ENCODE measurements at places on chromosomes 3 and 15.

- peak; percentile 91 for DNase-seq
Measured at GRCh38 chr15:75023181-75023871, at the start of gene PPCDC. Gene PPCDC (plus strand): TSS chr15:75023590. CDS start chr15:75028319, 4,729 bp downstream.

- DNase-seq, result no peak
Measured at GRCh38 chr3:52509753-52510328, 14.7 kb downstream of the STAB1 start.

- DNase-seq, result no peak
Measured at GRCh38 chr3:118348169-118348557, 686.5 kb downstream of the IGSF11 start.

- no peak for DNase-seq
Measured at GRCh38 chr3:154954757-154955156, 125.4 kb upstream of the MME start.

DNA sequence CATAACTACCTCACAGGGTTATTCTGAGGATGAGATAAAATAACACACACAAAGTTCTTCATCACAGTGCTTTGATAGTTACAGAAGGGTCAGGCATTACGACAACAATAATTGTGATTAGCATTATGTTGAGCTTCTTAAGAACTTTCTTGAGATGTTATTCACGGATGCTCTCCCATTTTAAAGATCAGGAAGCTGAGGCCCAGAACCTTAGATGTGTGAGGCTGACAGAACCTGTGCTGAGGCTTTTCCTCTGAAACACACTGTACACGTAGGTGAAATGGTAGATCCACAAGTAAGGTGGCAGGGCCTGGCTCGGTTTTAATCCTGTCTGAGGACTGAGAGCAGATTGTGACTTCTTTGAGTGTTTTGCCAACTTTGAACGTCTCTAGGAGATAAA is 211.2 kb upstream of the BHLHE40 start:
- no peak for DNase-seq

GRCh38 chr3:143234526-143234925 is 115.0 kb downstream of the CHST2 start:
- DNase-seq, result no peak

DNA sequence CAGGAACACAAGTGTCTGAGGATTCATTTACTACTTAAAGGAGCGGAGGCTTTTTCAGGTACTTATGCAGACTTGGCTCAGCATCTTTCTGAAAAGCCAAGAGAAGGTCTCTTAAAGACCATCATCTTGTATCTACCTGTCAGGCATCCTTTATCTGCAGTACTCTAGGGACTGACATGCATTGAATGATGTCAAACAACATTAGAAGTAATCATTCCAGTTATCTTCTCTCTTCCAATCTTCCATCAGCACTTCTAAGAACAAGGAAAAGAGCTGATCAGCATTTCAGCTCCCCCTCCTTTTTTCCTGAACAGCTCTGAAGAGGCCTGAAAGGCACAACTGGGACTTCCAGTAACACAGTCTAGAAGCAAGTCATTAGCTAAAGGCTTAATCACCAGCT is 214.8 kb downstream of the KCNH8 start:
- no peak for DNase-seq

GRCh38 chr3:184218814-184219213 is 10.6 kb upstream of the VWA5B2 start:
- no peak for DNase-seq

- DNase-seq, result no peak
Measured at GRCh38 chr3:11413071-11413470, 140.9 kb downstream of the ATG7 start.

DNA sequence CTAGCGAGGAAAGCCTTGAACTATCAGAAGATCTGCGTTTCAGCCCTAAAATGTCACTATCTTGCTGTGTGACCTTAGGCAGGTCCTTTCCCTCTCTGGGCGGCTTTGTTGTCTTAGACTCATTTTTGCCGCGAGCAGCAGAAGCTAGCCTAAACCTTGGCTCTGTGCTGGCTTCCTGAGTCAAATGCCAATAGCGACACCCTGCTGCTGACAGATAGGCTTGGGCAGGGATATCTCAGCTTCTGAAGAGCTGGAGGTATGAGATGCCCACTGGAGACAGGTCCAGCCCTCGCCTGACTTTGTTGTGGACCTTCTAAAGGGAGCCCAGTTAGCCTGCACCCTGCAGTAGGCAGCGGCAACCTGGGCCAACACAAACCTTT is 1.3 kb downstream of the ADAMTSL3 start:
- DNase-seq, result no peak

GRCh38 chr3:113212844-113213375 is 1.6 kb downstream of the BOC start:
- DNase-seq, result no peak

GRCh38 chr3:50338965-50339364 is 1.7 kb downstream of the RASSF1 start:
- no peak for DNase-seq

- no peak for DNase-seq
Measured at GRCh38 chr3:4985330-4986174, 6.3 kb downstream of the BHLHE40 start.

DNA sequence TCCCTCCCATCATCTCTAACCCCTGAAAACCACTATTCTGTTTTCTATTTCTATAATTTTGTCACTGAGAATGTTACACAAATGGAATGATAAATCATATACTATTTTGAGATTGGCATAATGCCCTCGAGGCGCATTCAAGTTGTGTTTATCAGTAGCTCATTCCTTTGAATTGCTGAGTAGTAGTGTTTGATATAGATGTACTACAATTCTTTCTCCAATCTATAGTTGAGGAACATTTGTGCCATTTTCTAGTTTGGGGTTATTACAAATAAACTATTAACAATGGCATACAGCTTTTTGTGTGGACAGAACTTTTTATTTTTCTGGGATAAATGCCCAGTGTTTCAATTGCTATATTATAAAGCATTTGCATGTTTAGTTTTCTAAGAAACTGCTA is 86.0 kb downstream of the CCR1 start:
- DNase-seq, result no peak

GRCh38 chr3:156416846-156417558 is 137.9 kb downstream of the SSR3 start:
- DNase-seq, result no peak

GRCh38 chr15:77168616-77169015 is 97.7 kb upstream of the TSPAN3 start:
- no peak for DNase-seq

DNA sequence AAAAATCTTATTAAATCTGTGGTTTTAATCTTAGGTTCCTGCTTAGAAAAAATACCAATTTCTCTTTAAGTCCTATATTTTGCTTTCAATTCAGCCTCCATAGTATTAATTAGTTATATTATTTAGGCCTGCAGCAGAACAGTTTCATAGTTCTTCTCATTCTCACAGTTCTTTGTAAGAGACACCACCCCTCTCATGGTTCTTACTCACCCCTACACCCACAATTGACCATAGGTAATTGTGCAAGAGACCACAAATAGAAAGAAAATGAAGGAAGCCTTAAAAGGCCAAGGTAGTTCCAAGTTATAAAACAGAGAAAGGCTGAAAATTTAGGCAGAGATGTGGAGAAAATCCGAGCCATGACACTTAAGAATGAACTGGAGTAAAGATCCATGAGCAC is 415.3 kb downstream of the TIGIT start:
- DNase-seq, result no peak

GRCh38 chr15:92901072-92901761 is 1.1 kb downstream of the CHD2 start:
- no peak for DNase-seq

- no peak for DNase-seq
Measured at GRCh38 chr15:47987908-47988532, 132.8 kb upstream of the SLC24A5 start.

DNA sequence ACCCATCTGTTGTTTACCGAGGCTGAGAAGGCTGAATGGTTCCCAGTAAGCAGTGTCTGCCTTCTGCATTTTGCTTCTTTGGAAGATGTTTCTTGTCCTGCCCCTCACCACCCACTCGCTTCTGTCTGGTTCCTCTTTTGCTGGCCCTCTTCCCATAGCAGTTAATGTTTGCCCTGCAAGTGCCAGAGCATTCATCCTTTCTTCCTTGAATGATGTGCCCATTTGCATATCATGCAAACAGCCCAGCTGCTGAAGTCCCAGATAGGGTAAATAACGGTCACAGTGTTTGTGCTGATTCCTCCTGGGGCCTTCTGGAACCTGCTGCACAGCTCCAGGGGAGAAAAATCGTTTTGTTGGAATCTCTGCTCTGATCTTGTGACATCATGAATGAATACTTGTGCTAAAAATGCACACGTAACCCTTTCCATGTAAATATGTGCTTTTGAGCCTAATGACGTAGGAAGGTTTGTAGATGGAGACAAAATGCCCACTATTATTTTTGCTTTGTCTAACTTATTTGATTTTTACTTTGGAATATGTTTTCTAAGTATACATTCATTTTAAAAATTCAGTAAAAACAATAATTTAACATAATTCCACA is 381.0 kb downstream of the SOX2 start:
- DNase-seq, result no peak

GRCh38 chr3:133935843-133936769 is 40.4 kb upstream of the RAB6B start:
- no peak for DNase-seq

GRCh38 chr15:89681146-89681545 is 2.0 kb upstream of the PLIN1 start:
- DNase-seq, result no peak

- DNase-seq, result no peak
Measured at GRCh38 chr3:21691036-21691435, 60.0 kb downstream of the ZNF385D start.

DNA sequence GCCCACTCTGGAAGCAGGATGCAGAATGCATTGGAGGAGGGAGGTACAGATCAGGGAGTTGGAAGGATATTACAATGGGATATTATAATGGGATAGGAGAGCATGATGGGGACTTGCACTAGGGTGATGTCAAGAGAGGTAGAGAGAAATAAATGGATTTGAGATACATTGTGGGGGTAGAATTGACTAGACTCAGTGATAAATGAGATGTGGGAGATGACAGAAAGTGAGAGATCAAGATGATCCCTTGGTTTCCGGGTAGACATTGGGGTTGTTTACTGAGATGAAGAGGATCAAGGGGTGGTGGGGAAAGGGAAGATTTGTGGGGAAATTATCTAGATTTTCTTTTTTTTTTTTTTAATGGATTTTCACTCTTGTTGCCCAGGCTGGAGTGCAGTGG is 42.7 kb downstream of the BFSP2 start:
- DNase-seq, result no peak

- DNase-seq, result no peak
Measured at GRCh38 chr3:74510261-74510818, 104.1 kb downstream of the CNTN3 start.

DNA sequence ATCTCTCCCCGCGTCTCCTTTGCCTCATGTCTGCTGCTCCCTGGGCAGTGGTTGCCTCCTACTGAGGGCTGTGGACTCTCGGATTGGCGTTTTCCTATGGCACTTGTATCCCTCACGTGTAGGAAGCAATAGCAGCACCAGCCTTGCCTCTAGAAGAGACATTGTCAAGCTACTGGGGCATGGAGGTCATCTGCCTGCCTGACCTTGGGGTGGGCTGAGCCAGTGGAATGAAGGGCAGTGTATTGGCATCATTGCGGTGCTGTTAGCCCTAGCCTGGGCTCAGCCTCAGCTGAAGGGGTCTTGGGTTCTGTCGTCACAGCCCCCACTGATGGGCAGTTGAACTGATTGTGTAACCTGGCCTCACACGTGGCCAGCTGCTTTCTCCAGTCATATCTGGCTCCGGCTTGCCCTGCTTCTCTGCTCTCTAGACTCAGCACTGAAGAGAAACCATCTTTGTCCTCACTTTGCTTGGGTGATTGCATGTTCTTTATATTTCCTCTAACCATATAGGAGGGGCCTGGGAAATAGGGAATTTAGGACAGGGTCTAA is 8.1 kb downstream of the ABCF3 start:
- DNase-seq, result no peak

- DNase-seq, result no peak
Measured at GRCh38 chr3:193857996-193858395, 265.0 kb downstream of the OPA1 start.

- no peak for DNase-seq
Measured at GRCh38 chr3:27504749-27505148, 20.6 kb upstream of the SLC4A7 start.

GRCh38 chr3:4492208-4493013 is 737 bp upstream of the ITPR1 start:
- peak; percentile 59 for DNase-seq

DNA sequence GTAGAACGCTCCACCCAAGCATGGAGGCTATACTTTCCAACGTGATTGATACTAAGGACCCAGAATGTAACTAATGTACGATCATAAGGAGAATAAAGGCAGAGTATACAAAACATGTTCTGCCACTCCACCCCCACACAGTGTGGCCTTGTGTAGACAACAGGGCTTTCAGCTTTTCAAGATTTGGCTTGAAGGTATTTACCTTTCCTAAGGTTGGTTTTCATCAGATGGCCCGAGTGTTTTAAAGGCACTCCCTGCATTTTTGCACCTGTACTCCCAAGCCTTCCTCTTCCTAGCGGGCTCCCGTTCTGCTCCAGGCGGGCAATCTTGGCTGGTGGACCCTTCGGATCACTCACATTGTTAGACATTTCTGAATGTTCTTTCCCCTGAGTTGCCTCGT is 4.6 kb downstream of the SATB1 start:
- DNase-seq, result no peak

DNA sequence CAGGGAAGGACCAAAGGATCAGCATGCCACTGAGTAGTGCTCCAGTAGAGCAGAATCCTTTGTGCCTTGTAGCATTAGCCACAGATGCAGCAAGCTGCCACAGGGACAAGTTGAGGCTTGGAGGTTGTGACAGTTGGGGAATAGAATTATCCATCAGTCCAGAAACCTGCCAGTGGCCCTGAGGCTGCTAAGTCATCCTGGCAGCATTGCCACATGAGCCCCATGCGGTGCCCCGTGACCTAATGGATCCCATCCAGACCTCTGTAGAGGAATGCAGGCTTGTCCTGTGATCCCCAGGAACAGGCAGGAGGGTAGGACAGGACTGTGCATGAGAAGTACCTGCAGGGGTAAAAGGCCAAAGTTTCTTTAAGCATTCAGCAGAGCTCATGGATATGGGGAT is 51.7 kb downstream of the BOC start:
- no peak for DNase-seq

DNA sequence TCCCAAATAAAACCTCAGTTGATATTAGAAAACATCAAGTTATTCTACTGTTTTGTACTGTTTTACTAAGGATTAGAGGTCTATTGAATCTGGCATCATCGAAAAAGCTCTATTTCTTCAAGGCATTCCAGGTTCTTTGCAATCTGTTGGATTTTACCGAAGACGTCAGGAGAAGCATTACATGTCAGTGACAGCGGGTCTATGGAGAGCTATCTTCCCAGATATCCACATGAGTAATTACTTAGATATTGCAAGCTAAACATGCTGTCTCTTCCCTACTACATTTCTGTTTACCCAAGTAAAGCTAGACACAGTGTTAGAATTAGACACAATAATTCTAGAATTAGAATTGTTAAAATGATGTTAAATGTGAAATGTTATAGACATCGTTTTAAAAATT is 10.8 kb upstream of the GOLGA6L2 start:
- DNase-seq, result no peak

DNA sequence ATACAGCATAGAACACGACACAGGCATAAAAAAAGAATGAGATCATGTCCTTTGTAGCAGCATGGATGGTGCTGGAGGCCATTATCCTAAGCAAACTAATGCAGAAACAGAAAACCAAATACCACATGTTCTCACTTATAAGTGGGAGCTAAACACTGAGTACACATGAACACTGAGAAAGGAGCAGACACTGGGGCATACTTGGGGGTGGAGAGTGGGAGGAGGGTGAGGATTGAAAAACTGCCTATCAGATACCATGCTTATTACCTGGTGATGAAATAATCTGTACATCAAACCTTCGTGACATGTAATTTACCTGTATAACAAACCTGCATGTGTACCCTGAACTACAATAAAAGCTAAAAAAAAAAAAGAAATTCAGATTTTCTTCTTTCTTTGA is 100.4 kb downstream of the PPM1L start:
- no peak for DNase-seq
